Thoracic aorta (tissue), 2 donors: ENCODE measurements at places on chromosomes 7 and 10. TPM values are rescaled to one million over a fixed set of nuclear protein-coding genes. Genes with fewer than 3 reads are reported as not detected.

Gene LRRN3
- total RNA-seq, result 1.6 TPM

Gene CRYGN
- total RNA-seq, result not detected

Gene SEMA3D
- total RNA-seq, result 22.8 TPM

Gene NEUROD6
- total RNA-seq, result not detected

Gene PEX1
- total RNA-seq, result 23.0 TPM

Gene HOXA6
- not detected for total RNA-seq

Gene SEMA3C
- total RNA-seq, result 89.2 TPM

Gene XRCC2
- 0.14 TPM for total RNA-seq

Gene SLC26A4
- total RNA-seq, result 1.5 TPM

Gene FAM25C
- total RNA-seq, result not detected

Gene PPP1R17
- not detected for total RNA-seq

Gene HHEX
- total RNA-seq, result 10.9 TPM

Gene GFRA1
- total RNA-seq, result 5.8 TPM

Gene COBL
- 1.6 TPM for total RNA-seq

Gene RNLS
- total RNA-seq, result 6.2 TPM

Gene ZEB1
- total RNA-seq, result 101 TPM

Gene PYROXD2
- 6.3 TPM for total RNA-seq

Gene AKR1E2
- 17.6 TPM for total RNA-seq

Gene ITGA8
- total RNA-seq, result 1,137 TPM

Gene CYP3A4
- not detected for total RNA-seq

Gene CPXM2
- total RNA-seq, result 275 TPM

Gene MYH16
- total RNA-seq, result not detected

Gene HMX2
- not detected for total RNA-seq

Gene ANKRD1
- 2.8 TPM for total RNA-seq

Gene EBLN1
- not detected for total RNA-seq

Gene CDHR1
- 0.14 TPM for total RNA-seq

Gene HABP2
- total RNA-seq, result not detected
